ENCODE measurements at places on chromosomes 2 and 18. TPM values are rescaled to one million over a fixed set of nuclear protein-coding genes. Genes with fewer than 3 reads are reported as not detected.

DNA sequence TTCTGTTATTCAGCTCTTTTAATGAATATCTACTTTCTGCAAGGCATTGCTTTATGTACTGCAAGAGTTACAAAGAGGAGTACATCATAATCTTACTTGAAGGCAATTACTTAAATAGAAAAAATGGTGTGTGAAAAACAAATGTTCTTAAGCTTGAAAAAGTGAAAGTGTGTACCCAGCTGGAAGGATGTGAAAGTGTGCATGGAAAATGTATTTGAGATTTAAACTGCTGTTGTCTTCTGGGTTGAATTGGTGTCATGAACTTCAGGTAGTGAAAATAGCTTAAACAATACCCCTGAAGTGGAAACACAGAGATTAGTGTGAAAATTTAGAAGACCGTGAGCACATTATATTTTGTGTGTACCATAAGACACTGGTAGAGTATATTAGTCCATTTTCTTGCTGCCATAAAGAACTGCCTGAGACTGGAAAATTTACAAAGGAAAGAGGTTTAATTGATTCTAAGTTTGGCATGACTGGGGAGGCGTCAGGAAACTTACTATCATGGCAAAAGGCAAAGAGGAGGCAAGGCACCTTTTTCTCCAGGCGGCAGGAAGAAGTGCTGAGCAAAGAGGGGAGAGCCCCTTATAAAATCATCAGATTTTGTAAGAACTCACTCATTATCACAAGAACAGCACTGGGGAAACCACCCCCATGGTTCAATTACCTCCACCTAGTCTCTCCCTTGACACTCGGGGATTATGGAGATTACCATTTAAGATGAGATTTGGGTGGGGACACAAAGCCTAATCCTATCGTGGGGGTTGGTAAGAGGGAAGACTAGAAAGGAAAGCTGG is 38.8 kb downstream of the SCN2A start:
- no peak for DNase-seq

DNA sequence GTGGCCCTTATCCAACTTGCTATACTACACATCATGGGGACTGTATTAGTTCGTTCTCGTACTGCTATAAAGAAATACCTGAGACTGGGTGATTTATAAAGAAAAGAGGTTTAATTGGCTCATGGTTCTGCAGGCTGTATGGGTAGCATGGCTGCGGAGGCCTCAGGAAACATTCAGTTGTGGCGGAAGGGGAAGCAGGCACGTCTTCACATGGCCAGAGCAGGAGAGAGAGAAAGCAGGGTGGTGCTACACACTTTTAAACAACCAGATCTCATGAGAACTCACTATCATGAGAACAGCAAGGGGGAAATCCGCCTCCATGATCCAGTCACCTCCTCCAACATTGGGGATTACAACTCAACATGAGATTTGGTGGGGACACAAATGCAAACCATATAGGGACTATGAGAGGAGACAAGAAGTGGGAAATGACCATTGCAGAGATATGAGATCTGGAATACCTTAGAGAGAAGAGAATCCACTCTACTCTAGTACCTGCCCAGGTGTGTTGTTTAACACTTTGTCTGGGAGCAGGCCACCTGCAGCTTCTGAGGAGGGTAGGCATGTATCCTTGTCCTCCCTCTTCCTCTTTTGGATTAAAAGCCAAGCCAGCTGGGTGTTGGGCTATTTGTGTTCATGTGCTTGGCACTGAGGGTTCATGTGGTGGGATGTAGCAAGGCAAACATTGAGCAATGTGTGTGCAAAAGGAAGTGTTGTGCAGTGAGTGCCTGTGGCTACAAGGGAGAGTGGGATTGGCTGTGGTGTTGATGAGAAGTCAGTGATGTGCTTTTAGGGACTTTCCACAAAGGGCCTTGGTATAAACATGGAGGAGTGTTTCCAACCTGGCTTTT is 22.8 kb downstream of the TTLL4 start:
- DNase-seq: no peak

DNA sequence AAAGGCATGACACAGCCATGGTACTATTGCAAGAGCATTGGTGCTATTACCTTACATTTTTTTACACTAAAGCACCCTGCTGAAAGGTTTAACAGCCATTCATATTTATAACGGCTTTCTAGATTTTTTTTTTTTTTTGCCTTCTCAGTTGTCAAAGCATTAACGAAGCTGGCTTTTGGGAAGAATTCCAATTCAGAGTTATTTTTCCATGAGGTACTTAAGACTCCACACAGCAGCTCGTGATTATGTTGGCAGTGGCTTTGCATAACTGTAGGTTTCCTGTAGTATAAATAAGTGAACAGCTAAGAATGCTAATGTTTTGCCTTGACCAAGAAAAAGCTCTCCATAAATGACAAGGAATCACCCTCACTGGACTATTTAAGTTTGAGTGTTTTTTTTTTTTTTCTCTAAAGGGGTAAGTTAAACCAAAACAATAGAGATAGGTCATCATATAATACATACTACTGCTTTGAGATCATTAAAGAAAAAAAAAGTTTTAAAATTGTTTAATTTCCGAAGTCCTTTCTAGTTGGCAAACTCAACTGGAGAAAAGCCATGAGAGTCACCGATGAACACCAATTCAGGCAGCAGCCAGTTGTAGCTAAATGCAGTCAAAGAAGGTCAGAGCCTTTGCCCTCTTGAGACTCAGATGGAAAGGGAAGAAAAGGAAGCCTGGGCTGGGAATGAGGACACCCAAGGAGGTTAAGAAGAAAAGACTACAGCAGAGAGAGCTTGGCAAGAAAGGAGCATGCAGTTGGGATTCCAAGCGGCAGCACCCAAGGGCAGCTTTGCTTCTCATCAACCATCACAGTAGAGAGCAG is 187.4 kb upstream of the NCKAP5 start:
- no peak for DNase-seq

DNA sequence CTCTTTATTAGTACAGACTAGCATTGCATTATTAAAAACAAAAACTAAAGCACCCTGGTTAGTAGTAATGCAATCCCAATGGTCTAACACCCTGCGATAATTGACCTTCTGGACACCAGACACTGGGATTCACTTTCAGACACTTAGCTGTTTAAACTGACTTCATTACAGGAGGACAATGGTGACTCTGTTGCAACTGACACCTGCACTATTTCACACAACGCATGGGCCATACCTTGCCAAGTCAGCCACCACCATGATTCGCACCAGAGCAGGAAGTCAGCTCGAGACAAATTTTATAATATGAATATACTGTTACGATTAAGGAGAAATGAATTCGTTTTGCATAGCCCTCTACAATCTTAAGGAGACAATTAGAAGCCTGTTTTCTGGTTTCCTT is 150.7 kb downstream of the MEIS1 start:
- DNase-seq: no peak

DNA sequence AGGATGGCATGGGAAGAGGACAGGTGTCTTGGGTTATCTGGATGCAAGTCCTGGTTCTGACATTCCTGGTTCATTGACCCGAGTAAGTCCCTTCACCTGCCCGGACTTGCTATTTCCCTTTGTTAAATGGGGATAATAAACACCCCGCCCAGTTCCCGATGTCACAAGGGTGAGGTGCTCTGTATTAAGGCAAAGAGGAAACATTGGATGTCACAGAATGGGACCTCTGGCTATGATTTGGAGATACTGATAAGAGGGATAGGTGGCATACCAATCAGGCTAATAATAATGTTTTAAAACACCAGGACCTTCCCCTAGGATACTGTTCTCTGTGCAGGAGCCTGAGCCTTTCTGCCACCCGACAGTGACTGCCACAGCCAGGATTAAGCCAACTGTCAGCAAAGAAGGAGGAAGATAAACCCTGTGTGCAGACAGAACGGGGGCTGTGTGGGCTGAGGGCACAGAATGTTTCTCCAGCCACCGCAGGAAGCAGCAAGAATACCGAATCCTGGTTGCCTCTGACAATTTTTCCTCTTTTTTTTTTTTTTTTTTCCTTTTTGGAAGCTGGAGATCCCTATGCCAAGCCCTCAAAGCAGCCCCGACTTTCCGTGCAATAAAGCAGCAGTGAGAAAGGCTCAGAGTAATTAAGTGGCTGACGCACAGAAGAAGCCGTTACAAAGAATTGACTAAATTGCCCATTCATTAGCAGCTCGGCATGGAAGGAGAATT is 336.6 kb downstream of the SMAD2 start:
- no peak for DNase-seq

GRCh38 chr18:48018851-48019250 is 88.4 kb upstream of the SMAD2 start:
- DNase-seq: no peak

- DNase-seq: no peak
These were observed 1383.8 kb upstream of the ACVR2A start for GRCh38 chr2:146461068-146461467.

DNA sequence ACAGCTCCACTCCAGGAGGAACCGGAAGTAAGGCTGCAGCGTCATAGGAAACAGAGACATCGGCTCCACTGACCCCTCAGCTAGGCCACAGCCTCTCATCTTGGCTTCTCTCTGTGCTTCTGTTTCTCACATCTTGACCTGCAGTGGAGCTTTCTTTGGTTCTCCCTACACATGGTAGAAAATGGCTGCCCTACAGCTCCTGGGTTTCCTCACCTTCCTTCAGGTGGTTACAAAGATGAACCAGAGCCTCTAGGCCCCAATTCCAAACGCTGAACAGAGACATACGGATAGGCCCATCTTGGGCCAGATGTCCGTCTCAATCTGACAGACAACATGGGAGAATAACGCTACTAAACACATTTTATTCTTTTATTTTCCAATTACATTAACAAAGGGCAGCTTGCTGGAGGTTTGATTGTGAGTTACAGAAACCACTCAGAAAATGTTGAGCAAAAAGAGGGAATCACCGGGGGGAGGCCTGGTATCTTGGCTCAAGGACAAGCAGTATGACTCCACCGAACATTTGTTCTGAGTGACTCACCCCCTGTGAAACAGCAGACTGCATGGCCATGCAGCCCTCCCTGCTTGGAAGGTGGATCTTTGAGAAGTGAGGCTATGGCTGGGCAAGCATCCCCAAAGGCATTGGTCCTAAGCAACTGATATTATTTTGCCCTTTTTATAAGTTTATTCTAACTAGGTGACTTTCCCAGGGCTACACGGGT is 303.5 kb downstream of the CDCA7 start:
- no peak for DNase-seq

The GKN2 gene
- not detected for polyA plus RNA-seq

The HOXD9 gene
- polyA plus RNA-seq: not detected

The STAT4 gene
- 1.6 TPM for polyA plus RNA-seq

The LDAH gene
- 16.3 TPM for polyA plus RNA-seq

Data from keratinocyte (primary cell).